Stimulated activated CD8-positive, alpha-beta memory T cell treated with anti-CD3 and anti-CD28 coated beads, Interleukin-4, amount 100 ng/mL, for 1 hour (primary cell): ENCODE measurements at places on chromosomes 7 and 10.

DNA sequence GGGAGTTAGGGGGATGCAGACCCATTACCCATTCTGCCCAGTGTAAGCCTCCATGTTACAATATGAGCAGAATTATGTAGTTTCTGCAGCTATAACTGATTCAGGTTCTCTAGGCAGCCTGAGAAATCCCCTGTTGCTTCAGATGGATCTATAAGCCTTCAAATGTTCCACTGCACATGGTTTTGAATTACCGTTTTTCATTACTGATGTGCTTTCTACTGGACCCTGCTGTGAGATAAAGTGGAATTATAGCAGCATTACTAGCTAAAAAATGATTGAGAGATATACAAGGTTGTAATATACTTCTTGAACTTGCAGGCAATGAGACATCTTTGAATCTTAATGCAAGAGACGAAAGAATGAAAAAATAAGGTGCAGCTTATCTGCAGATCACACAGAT lies 38.4 kb upstream of the ANAPC16 start:
- no peak for DNase-seq

DNA sequence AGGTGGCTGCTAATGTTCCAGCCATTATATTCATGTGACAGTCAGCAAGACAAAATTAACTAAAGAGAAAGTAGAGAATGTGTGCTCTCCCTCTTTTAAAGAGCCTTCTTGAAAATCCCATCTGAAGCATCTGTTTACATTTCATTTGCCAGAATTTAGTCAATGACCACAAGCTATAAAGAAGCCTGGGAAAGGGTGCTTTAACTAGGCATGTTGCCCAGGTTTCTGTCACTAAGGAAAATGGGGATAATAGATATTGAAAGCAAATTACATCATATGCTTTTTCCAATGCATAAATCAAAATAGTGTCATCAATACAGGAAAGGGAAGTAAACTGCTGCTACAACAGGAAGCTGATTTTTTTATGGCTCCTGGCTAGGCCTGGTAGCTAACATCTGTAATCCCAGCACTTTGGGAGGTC lies 67.7 kb downstream of the ELAPOR2 start:
- DNase-seq: no peak

DNA sequence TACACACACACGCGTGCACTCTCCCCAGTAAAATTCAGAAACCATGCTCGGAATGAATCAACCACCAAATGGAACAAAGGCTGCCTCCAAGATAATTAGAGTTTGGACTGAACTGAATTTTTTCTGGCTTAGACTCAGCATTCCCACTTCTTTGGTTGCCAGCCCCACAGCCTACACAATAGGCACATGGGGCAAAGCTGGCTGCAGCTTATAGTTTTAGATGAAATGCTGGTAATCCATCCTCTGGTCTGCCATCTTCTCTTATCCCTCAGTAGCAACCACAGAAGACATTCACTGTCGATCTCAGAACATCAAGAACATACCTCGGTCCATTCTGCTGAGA lies 44.2 kb downstream of the PDE1C start:
- no peak for DNase-seq

- DNase-seq: no peak
These were observed 265.1 kb downstream of the ZEB1 start for GRCh38 chr10:31584098-31584631.

GRCh38 chr7:44366986-44367385 lies 41.6 kb upstream of the CAMK2B start:
- DNase-seq: no peak
